Fibroblast of villous mesenchyme (primary cell): ENCODE measurements at places on chromosomes 12 and 14. TPM values are rescaled to one million over a fixed set of nuclear protein-coding genes. Genes with fewer than 3 reads are reported as not detected.
A peak's percentile ranks its signal among the peaks of the same experiment; 100 is the strongest.

GRCh38 chr14:22070119-22070982 lies 396.7 kb upstream of the OR4E1 start:
- no peak for DNase-seq

GRCh38 chr12:50725011-50725942 lies 38.6 kb upstream of the ATF1 start:
- peak; percentile 33 for DNase-seq

DNA sequence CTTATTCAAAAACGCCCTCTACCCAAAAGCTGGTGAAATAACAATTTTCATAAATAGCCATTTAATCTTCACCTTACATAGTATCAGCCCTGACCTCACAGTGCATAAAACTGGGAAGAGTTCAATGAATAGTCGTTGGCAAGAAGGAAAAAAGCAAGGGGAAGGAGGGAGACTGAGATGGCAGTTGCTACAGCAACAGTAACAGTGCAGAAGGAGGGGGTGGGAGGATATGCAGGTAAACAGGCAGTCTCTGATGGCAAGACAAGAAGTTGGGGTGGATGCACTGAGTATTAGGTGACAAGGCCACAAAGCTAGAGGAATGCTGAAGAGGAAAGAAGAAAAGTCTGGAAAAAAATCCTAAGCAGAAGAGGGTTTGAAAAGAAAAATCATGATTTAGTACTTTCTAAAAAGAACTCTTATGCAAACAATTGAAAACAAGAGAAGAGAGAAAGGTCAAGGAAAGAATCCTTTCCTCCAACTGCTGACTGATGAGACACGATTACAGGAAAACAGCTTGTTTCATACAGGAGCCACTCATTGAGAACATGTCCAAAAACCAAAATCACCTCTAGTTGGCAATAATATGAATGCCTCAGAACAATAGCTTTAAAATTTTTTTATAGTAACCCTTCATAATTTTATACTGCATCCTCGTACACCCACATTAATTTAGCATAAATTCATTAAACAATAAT lies 56.0 kb downstream of the DCAF5 start:
- DNase-seq = peak; percentile 49

The C12orf42 gene
- not detected in 2 replicates for total RNA-seq

GRCh38 chr14:88198446-88198845 lies 124.6 kb downstream of the KCNK10 start:
- no peak for DNase-seq

- no peak for DNase-seq
These were observed 24.1 kb downstream of the ATP5MC2 start for GRCh38 chr12:53651737-53652136.

DNA sequence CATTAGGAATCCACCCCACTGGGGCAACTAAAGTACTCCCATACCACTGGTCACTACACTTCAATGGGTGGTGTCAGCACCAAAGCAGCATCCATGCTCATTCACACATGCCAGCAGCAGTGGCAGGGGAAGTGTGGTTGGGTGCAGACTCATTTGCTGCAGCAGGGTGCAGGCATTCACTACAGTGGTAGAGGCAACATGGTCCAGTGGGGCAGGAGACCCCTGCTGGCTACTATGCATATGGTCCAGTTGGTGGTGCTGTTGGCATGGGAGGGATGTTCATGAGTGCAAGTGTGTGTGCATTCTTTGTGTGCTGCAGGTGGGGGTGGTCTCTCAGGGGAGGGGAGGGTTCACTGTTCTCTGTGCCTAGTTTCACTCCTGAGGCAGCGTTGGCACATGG lies 908.4 kb upstream of the NOVA1 start:
- no peak for DNase-seq
